ENCODE measurements at places on chromosomes 1 and 21.

GRCh38 chr1:92910081-92910480, 51.2 kb downstream of the DIPK1A start:
- DNase-seq, result no peak

- peak; percentile 6 for DNase-seq
Measured at GRCh38 chr1:194367121-194367520, 1180.7 kb upstream of the B3GALT2 start.

DNA sequence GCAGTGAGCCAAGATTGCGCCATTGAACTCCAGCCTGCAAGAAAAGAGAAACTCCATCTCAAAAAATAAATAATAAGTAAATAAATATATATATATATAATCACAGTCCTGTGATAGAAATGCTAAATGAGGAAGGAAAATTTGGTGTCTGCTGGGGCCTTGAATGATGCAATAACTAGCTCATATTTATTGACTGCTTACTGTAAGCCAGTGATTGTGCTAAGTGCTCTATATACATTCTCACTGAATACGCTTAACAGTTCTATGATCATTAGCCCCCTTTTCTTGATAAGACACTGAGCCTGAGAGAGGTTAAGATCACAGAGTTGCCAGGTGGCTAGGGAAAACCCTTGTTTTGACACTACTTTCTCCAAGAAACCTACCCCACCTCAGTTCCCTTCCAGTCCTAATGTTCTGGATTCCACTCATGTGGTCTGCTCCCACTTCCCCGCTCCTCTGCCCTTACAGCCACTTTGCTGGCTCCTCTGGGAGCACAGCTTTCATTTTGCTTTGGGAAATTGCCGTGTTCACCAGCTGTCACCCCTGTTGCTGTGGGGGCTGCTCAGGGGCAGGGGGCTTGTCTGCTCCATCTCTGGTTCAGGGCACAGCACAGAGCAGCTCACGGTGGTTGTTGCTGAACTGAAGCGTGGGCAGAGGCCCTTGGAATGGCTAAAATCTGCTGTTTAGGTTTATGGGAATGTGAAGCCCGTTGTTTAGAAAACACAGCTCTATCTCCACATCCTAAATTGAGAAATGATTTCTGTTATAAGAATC, 2.5 kb upstream of the BMP8A start:
- DNase-seq, result no peak

DNA sequence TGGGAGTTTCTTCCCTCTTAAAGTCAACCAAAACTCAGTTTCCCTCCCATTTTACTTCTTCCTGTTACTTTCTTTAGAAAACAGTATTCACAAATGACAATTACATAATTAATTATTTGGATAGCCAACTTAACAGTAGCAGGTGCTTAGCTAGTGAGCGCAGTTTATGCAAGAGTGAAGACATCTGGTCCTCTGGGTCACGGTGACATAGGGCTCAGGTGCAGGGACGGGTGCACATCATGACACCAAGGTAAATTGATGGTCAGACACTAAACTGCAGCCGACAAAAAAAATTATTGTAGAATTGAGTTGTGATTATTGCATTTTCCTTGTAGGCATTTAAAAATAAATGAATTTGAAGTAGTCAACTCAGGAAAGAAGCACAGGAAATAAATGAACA, 142.0 kb upstream of the KCTD3 start:
- no peak for DNase-seq

DNA sequence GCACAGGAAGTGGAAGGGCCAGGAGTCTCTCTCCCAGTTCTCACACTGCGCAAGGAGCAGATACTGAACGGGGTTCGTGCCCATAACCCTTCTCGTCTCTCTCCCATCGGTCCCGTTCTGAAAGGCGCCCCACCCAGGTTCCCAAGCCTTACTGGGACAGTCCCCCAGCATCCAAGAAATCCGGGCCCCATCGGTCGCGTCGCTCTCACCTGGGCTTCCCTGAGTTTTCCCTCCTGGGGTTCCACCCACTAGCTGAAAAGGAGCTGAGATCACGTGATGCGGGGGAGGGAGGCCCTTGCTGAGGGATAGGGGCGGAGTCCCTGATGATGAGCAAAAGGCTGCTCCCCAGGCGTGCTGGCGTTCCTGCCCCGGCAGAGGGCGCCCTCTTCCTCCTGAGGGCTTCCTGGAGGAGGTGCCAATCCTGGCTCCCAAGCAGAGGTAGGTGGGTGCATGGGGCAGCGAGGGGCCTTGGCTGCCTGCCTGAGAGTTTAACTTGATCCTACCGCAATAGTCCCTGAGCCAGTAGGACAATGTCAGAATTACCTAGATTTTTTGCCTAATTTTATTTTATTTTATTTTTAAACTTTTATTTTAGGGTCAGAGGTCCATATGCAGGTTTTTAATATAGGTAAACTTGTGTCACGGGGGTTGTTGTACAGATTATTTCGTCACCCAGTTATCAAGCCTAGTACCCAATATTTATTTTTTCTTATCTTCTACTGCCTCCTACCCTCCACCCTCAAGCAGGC, at the start of gene SPOCD1:
Gene SPOCD1, minus strand, starts transcription at position 271 of the 749 bp plus-strand sequence. CDS start 689 bp downstream, outside the sequence.
- DNase-seq, result peak; percentile 92

DNA sequence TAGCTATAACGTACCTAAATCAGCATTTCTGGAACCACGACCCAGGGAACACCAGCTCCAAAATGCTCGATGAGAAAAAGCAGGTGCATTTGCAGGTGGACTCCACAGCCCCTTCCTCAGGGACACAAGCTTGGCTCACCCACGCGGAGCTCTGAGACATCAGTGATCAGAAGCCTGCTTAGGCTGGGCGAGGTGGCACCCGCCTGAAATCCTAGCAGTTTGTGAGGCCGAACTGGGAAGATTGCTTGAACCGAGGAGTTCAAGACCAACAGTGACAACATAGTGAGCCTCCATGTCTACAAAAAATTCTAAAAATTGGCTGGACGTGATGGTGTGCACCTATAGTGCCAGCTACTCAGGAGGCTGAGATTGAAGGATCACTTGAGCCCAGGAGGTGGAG, 2.5 kb upstream of the TSPEAR start:
- DNase-seq, result no peak

DNA sequence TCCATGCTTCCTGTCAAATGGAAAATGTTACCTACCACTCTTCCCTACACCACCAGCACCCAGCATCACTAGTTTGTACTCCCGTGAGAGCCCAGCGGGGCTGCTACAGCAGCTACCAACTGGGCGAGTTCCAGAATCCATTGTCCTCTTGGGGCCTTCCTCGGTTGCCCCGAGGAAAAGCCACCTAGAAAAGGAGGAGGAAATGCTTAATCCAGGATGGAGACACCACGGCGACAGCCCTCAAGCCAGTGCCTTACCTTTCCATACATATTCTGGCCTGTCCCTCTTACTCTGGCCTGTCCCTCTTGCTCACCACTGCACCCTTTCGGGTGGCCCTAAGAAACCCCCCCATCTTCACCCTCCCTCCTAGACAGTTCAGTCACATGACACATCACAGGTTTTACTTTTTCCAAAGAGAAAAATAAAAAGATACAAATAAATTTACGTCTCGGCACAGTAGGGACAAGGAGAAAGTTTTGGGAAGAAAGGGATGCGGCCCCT, 478 bp downstream of the RIT1 start:
- DNase-seq, result peak; percentile 41

DNA sequence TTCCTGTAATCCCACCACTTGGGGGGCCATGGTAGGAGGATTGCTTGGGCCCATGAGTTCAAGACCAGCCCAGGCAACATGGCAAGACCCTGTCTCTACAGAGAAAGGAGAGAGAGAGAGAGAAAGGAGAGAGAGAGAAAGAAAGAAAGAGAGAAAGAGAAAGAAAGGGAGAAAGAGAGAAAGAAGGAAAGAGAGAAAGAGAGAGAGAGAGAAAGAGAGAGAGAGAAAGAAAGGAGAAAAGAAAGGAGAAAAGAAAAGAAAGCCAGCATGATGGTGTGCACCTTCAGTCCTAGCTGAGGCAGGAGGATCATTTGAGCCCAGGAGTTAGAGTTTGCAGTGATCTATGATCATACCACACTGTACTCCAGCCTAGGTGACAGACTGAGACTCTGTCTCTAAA, 82.8 kb downstream of the DISP3 start:
- DNase-seq, result no peak

- DNase-seq, result no peak
Measured at GRCh38 chr1:26278724-26279455, 996 bp upstream of the SH3BGRL3 start.

GRCh38 chr1:47533793-47534328, 96.0 kb downstream of the FOXD2 start:
- DNase-seq, result no peak

DNA sequence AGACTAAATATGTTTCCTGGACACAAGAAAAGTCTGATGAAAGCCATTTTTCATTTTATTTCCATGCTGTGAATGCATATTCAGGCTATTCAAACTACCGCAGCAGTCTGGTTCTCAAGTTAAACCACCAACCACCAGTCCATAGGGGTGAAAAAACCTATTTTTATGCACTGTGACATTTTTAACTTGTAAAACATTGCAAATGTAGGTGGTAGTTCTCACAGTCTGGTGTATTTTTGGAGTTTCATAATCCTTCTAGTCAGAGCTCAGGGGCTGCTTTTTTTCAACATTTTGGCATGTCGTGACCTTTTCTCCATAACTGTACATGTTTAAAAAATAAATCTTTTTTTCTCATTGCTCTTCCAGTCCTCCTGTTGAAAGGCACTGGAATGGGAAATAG, 907.6 kb upstream of the ADGRL2 start:
- no peak for DNase-seq

DNA sequence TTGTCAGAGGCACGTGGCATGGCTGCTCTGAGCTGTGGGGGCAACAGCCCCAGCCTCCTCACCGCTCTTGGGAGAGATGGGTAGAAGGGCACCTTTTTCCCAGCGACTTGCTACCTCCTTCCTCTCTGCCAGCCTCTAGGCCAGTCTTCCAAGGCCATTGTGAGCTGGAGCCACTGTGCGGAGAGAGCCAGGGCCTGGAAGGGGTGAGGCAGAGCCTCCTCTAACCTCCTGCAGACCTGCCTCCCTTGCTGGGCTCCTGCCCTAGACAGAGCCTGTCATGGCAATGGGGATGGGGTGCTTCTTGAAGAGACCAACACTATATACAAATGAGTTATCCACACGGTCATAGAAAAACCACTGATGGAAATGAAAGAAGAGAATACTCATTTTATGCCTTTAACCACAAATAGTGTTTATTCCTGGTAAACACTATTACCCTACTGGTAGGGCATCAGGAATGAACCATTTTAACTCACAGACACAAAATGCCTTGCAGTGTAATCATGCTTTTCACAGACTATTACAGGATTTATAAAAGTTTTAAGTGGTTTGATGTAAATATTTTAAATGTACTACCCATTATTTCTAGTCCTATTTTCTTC, 5.0 kb upstream of the IGFN1 start:
- DNase-seq, result no peak

All from urothelium cell line (cell line).